ENCODE measurements at places on chromosomes 4 and X. TPM values are rescaled to one million over a fixed set of nuclear protein-coding genes. Genes with fewer than 3 reads are reported as not detected.

CLDN22 gene
- total RNA-seq: not detected

TRIM61 gene
- 0.19 TPM for total RNA-seq

SH3RF1 gene
- total RNA-seq: 17.4 TPM

ZFP92 gene
- total RNA-seq: 0.90 TPM

BEX4 gene
- 13.4 TPM for total RNA-seq

ADGRG2 gene
- total RNA-seq: 0.09 TPM

FATE1 gene
- total RNA-seq: not detected

ARMCX2 gene
- 55.2 TPM for total RNA-seq

MAGEB2 gene
- total RNA-seq: not detected

SLITRK2 gene
- total RNA-seq: not detected

HDAC6 gene
- total RNA-seq: 19.4 TPM

LINC00632 gene
- total RNA-seq: 1.1 TPM

NXF2B gene
- total RNA-seq: not detected

FAM193A gene
- 7.4 TPM for total RNA-seq

SFRP2 gene
- not detected for total RNA-seq

RIBC1 gene
- total RNA-seq: 0.36 TPM

PHF8 gene
- 17.9 TPM for total RNA-seq

MAGEA1 gene
- not detected for total RNA-seq

TSPAN6 gene
- total RNA-seq: 40.5 TPM

HTRA3 gene
- 0.72 TPM for total RNA-seq

SMAD1 gene
- 34.7 TPM for total RNA-seq

P2RY10 gene
- total RNA-seq: not detected

PPARGC1A gene
- total RNA-seq: not detected

IL2 gene
- not detected for total RNA-seq

RPS6KA6 gene
- 0.19 TPM for total RNA-seq

TCEAL7 gene
- 0.72 TPM for total RNA-seq

MAD2L1 gene
- 11.5 TPM for total RNA-seq

CXorf49 gene
- total RNA-seq: not detected

CITED1 gene
- 0.38 TPM for total RNA-seq

CLNK gene
- total RNA-seq: not detected

TRAPPC2 gene
- 8.9 TPM for total RNA-seq

PAK3 gene
- total RNA-seq: 0.94 TPM

ASB12 gene
- total RNA-seq: not detected

ABLIM2 gene
- total RNA-seq: 0.27 TPM

CORIN gene
- 1.9 TPM for total RNA-seq

MSX1 gene
- 3.5 TPM for total RNA-seq

BMP3 gene
- not detected for total RNA-seq

PLS3 gene
- total RNA-seq: 542 TPM

RHOXF1 gene
- not detected for total RNA-seq

CENPVL1 gene
- not detected for total RNA-seq

ATP6AP2 gene
- 122 TPM for total RNA-seq

RAB28 gene
- 12.6 TPM for total RNA-seq

CXCL10 gene
- total RNA-seq: 0.09 TPM

KLKB1 gene
- not detected for total RNA-seq

Measured in endothelial cell of coronary artery (primary cell).